Esophagus muscularis mucosa (tissue), 4 donors: ENCODE measurements at places on chromosomes 12 and 14.

- no peak for DNase-seq
- H3K4me3 ChIP-seq = no peak overlapping the region
Observed at GRCh38 chr14:97641827-97642226, 844.6 kb downstream of the VRK1 start.

DNA sequence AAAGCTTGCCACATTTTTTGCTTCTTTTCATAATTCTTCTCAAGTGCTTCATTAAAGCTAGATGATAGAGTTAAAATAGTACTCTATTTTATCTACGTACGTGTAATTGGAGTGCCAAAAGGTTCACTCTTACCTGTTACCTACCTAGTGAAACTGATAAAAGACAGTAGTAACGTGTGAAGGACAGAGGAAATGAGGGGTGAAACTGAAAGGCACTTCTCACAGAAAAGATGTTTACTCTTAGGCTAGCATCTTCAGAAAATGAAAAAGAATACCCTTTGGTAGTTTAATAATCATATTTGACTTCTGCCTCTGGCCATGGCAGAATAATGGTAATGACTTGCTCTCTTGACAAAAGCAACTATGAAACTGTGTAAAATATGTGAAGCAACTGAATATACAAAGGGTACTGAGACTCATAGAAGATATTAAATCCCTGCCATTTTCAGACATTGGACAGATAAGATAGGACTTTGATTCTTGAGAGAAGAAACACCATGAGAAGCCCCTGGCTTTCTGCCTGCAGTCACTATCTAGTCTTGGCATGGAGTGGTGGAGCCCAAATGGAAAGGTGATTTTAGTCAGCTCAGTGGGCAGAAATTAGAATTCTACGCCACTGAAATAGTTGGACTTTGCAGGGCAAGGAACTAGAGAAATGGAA is 6.3 kb upstream of the EVL start:
- peaks cover 5% of the 10 kb centered on the region for H3K4me1 ChIP-seq

GRCh38 chr14:44914849-44915248 is 46.9 kb downstream of the KLHL28 start:
- no peaks in the 10 kb centered on the region for H3K36me3 ChIP-seq
- H3K4me1 ChIP-seq = peaks cover 21% of the 10 kb centered on the region
- H3K27me3 ChIP-seq = peaks cover 7% of the 10 kb centered on the region
- no peak for DNase-seq
- H3K4me3 ChIP-seq = no peak overlapping the region

- no peaks in the 10 kb centered on the region for H3K4me1 ChIP-seq
- H3K27me3 ChIP-seq = no peaks in the 10 kb centered on the region
- no peak overlapping the region for H3K4me3 ChIP-seq
- no peak overlapping the region for H3K27ac ChIP-seq
- H3K36me3 ChIP-seq = no peaks in the 10 kb centered on the region
Observed at GRCh38 chr12:110853836-110854235, 7.0 kb downstream of the CCDC63 start.

GRCh38 chr12:91681751-91682150 is 463.9 kb downstream of the BTG1 start:
- no peaks in the 10 kb centered on the region for H3K27me3 ChIP-seq
- H3K4me3 ChIP-seq = no peak overlapping the region
- H3K4me1 ChIP-seq = no peaks in the 10 kb centered on the region
- DNase-seq = no peak
- H3K27ac ChIP-seq = no peak overlapping the region
